OCI-LY7 (cell line): ENCODE measurements at places on chromosomes 11 and 22.

GRCh38 chr11:104219096-104219495 is 55.1 kb upstream of the PDGFD start:
- DNase-seq, result no peak

DNA sequence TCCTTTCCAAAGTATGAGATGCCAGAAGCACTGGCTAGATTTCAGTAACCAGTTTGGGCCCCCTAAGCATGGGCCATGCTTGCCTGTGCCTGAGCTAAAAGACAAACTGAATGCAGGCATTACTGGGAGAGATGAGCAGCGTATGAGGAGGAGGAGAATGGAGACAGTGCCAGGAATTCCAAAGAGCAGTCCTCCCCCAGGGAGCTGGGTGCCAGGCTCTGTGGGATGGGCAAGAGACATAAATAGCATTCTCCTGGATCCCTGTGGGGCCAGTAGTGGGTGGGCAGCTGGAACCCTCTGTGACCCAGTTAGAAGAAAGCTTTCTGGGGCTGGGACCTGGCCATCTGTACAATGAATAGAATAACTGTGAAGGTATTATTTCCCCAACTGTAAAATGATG is 235.6 kb downstream of the KCNA4 start:
- no peak for DNase-seq

DNA sequence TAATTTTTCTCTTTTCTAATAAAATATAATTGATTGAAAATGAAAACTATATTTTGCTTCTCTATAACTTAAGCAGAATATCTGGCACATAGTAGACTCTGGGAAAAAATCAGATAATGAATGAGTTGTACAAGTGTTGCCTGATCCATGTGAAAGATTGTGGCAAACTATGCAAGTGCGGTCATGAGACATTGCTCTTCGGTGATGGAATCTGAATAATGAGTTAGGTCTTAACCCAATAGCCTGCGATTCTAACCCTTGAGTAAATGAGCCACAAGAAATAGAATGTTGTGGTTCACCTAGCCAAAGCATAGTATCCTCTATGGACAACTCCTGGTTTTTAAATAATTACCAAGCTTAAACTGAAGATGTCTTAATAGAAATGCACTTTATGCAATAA is 333.7 kb upstream of the LUZP2 start:
- no peak for DNase-seq

- no peak for DNase-seq
Observed at GRCh38 chr11:86150847-86151173, 81.9 kb upstream of the PICALM start.

GRCh38 chr11:86904001-86904400 is 51.2 kb downstream of the FZD4 start:
- DNase-seq, result no peak

- DNase-seq, result no peak
Observed at GRCh38 chr11:64765851-64766665, 6.3 kb upstream of the PYGM start.

- no peak for DNase-seq
Observed at GRCh38 chr11:124943254-124943616, 7.4 kb upstream of the HEPACAM start.

DNA sequence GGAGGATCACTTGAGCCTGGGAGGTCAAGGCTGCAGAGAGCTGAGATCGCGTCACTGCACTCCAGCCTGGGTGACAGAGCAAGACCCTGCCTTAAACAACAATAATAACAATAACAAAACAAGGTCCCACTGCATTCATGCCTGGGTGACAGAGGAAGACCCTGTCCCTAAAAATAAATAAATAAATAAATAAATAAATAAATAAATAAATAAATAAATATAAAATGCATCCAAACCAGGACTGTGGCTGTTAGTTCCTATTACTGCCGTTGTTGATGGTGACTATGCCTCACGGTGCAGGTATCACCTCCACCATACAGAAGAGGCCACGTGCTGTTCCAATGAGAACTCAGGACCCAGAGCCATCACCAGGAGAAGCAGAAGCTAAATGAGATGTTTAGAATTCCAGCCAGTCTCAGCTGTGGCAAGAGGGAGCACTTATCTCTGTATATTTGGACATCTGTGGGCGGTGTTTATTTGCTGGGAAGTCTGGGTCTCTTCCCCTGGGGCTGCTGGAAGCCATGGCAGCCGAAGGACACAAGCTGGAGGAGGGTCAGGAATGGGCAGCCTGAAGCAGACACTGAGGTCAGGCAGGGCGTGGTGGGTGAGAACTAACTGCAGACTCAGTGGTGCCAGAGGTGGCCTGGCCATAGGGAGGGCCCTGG is 21.6 kb downstream of the C11orf86 start:
- no peak for DNase-seq

DNA sequence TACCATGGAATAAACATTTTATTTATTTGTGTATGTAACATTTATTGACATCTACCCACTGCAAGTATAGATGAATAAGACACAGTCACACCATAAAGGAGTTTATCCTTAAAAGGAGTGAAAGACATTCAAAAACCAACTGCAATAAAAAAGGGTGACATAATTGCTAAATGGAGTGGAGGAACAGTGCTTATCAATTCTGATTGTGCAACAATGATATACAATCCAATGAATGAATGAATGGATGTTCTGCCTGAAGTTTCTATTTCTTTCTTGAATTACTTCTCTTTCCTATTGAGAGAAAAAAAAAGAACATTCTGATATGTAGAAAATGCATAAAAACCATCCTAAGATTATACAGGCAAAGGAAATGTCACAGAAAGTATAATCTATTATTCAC is 10.0 kb downstream of the MMP7 start:
- no peak for DNase-seq

DNA sequence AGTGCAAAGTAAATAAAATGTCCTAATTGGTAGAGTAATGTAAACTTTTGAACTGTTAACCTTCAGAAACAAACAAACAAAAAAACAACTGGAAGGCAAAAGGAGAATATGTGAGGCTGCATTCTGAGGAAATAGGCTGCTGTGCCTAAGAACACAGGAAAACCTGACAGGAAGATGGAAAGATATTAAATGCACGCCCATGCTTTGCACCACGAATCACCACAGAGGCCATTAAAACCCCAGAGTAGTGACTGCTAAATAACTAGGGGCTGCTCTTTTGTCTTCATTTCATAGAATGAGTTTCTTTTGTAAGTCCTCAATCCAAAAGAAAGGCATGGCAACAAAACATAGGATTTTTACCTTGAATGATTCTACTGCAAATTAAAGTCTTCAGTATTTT is 436.0 kb downstream of the RAB38 start:
- DNase-seq, result no peak

- peak; percentile 70 for DNase-seq
Observed at GRCh38 chr22:26360169-26360885, 68.7 kb upstream of the ASPHD2 start.

- no peak for DNase-seq
Observed at GRCh38 chr11:31656051-31656450, 146.5 kb downstream of the ELP4 start.

GRCh38 chr22:19621373-19622060 is 92.8 kb upstream of the SEPTIN5 start:
- DNase-seq, result no peak

- no peak for DNase-seq
Observed at GRCh38 chr22:44711690-44712555, 9.9 kb downstream of the PRR5 start.

GRCh38 chr11:93532281-93532789 is 10.9 kb downstream of the SMCO4 start:
- no peak for DNase-seq

DNA sequence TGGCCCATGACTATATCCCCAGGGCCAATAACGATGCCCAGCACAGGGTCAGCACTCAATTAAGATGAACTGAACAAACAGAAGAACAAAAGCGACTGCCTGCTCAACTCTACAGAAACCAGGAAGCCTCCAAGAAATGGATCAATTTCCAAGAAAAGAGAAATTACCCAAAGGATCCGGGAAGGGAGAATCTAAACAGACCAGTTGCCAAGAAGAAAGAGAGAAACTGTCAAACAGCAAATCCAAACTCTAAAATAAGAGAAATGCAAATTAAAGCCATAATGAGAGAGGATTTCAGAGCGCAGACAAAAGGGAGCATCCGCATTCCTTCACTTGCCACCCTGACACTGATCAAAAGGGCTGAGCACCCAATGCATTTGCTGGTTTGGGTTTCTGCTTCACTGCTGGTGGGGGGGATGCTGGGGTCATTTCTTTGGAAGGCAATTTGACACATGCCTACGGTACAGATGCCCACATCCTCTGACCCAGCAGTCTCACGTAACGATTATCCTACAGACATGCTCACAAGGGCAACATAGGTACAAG is 37.7 kb upstream of the RFPL3 start:
- DNase-seq, result no peak

- DNase-seq, result no peak
Observed at GRCh38 chr22:35134637-35135036, 68.7 kb downstream of the ISX start.

- no peak for DNase-seq
Observed at GRCh38 chr11:65897020-65897471, 3.1 kb downstream of the FOSL1 start.

DNA sequence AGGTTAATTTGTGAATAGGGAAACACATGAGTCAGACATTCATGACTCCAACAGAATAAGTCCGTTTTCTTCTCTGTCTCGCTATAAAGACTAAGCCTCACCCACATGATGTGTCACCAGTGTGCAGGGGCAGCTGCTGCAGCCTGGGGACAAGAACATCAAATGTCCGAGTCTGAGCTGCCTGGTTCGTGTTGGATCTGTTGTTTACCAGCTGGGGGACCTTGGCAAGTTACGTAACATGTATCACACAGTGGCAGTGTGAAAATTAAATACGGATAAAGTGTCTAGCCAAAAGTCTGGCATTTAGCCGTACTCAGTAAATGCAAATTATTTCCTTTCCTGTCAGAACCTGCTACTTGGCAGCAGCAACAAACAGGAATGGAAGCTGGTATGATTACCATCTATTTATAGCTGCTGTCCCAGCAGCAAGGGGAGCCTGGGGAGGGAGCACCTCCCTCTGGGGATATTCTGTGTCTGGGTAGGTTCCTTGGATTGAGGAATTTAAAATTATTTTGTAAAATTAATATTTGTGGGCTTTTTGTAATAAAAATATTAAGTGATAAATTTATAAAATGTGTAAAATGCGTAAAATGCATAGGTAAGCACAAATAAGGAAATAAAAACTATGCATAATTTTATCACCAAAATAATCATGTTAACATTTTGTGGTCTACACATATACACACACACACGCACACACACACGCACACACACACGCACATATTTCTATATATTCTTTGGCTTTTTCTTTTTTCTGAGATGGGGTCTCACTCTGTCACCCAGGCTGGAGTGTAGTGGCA is 1.3 kb upstream of the CLDN25 start:
- no peak for DNase-seq

DNA sequence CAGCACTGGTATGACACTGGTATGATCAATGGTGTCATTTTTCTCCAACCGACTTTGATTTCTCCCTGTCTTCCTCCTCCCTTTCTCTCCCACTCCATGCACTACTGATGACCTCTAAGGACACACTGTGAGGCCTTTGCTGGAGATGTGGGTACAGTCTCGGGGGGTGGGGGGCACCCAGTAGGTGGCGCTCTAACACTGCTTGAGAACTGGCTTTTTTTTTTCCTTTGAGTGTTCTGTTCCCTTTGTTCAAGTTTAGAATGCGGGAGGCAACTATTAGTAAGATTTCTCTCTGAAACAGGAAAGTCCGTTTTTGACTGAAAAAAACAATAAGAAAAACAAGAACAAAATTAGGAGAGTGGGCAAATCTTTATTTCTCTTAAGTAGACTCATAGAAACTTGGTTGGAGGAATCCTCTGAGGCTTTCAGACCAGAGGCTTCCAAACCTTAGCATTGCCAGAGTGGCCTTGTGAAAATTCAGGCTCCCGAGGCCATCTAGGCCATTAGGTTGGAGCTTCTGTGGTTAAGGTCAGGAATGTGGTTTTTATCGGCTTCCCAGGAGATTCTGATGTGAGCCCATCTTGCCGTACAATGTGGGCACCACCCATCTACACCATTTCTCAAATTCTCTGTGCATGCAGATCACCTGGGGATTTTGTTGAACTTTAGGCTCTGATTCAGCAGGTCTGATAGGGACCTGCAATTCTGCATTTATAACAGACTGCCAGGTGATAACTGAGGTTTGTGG is 43.2 kb downstream of the PANX1 start:
- peak; percentile 39 for DNase-seq

- peak; percentile 52 for DNase-seq
Observed at GRCh38 chr22:22109693-22110466, 127.3 kb upstream of the TOP3B start.

- no peak for DNase-seq
Observed at GRCh38 chr11:34907934-34908593, 8.1 kb downstream of the APIP start.

DNA sequence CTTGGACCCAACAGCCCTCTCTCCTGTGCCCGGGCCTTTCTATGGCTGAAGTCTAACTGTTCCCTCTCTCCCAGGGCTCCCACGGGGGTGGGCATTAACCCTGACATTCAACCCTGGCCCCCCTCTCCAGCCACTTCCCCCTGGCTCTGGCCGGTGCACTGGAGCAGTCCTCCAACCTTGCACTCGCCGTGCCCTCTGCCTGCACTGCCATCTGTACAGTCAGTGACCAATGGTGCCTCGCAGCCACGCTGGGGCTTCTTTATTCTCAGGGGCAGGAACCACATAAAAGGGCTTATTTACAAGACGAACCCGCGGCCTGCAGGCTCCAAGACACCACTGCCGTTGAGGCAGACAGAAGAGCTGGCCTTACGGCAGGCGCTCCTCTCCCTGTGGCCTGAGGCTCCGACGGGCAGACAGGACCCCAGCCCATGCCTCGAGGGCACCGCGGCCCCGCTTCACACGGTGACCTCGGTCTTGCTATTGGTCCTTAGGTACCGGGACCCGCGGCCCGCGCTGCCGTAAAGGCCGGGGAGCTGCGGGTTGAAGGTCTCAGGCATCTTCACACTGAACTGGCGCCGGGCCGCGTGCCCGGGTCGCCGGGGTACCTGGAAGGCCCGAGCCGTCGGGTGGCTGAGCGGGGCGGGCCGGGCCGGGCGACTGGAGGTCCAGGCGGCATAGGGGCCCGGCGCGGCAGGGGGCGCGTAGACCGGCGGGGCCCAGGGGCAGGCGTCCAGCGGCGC is 5.4 kb downstream of the SHISA8 start:
- peak; percentile 35 for DNase-seq

- no peak for DNase-seq
Observed at GRCh38 chr11:124801636-124802312, 1.6 kb upstream of the MSANTD2 start.

- DNase-seq, result no peak
Observed at GRCh38 chr11:79922641-79923040, 481.8 kb upstream of the TENM4 start.
